CMK (cell line): ENCODE measurements at places on chromosomes 12 and 14.

- DNase-seq, result no peak
Measured at GRCh38 chr14:65696801-65697200, 284.3 kb downstream of the FUT8 start.

DNA sequence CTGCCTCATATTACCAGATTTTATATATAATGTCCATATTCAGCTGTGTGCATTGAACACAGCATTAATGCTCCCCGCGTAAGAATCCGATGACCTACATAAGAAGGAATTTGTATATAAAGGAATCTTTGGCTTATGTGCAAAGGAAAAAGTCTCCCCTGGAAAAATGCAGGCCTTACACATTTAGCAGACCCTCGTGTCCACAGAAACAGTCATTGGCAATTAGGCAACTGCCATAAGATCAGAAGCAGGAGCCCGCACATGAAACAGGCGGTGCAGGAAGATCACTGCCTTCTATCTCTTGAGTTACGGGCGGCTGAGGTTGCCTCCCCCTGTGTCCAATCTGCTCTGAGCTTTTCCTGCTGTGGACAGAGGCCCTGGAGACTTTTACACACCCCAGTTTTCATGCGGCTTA is 63.2 kb upstream of the RFX4 start:
- no peak for DNase-seq

DNA sequence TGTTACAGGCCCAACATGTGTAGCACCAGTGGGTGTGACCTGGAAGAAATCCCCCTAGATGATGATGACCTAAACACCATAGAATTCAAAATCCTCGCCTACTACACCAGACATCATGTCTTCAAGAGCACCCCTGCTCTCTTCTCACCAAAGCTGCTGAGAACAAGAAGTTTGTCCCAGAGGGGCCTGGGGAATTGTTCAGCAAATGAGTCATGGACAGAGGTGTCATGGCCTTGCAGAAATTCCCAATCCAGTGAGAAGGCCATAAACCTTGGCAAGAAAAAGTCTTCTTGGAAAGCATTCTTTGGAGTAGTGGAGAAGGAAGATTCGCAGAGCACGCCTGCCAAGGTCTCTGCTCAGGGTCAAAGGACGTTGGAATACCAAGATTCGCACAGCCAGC is 8.6 kb downstream of the BCL2L14 start:
- no peak for DNase-seq

DNA sequence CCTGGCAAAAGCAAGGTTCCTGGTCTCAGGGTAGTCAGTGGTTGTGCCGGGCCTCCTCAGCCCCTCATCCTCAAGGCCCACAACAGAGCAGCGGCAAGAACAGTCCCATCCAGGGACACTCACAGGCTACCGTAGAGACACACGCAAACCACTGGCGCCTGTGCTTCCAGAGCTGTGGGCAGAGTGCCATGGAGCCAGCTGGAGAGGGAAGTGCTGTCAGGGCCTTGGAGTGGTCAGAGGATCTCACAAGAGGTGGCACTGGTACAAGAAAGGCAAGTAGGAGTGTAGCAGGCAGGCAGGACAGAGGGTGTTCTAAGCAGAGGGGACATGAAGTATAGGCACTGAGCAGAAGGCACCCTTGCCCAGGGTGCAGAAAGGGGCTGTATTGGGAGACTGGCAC is 34.6 kb downstream of the ANKRD9 start:
- no peak for DNase-seq

DNA sequence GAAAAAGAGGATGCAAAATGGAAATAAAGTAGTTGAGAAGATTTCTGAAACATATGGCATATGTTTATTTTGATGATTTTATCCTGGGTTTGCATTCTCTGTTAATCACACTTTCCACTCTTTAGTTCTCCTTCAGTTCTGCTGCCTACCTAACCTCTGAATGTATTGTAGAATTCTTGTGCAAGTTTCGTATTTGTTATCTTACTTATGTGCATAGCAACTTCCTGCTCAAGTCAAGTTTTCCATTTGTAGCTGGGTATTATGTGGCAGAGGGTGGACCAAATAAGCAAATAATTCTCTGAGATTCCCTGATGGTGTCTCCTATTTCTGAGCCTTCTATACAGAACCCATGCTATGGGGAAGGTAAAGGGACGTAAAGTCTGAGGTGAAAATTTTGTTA is 381.6 kb downstream of the FOXG1 start:
- DNase-seq, result no peak
